HepG2 (cell line): ENCODE measurements at places on chromosomes 16 and 17.

GRCh38 chr17:18981642-18982424 lies 22.7 kb downstream of the FAM83G start:
- peak overlapping the region; percentile 88 for H3K27ac ChIP-seq
- H3K4me1 ChIP-seq, result peaks cover 51% of the 10 kb centered on the region
- peak overlapping the region; percentile 42; the same call in 1 of the 2 replicates for H3K4me3 ChIP-seq
- H3K27me3 ChIP-seq, result no peaks in the 10 kb centered on the region

DNA sequence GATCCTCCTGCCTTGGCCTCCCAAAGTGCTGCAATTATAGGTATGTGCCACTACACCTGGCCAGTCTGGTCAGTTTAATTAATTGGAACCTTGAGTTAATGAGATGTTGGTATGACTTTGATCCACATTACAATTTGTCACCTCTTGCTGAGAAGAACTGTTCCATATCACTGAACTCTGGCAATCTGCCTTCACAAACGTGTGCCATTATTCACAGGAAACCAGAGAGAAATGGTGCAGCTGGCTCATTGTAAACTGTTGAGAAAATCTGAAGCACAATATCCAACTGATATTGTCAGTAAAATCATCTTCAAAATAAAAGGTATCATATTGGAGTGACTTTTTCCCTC lies 39.3 kb upstream of the YPEL2 start:
- no peaks in the 10 kb centered on the region for H3K36me3 ChIP-seq
- H3K27ac ChIP-seq, result no peak overlapping the region
- no peaks in the 10 kb centered on the region for H3K27me3 ChIP-seq
- peaks cover 51% of the 10 kb centered on the region for H3K4me1 ChIP-seq
- no peak overlapping the region for H3K4me3 ChIP-seq

- H3K27ac ChIP-seq, result no peak overlapping the region
- no peaks in the 10 kb centered on the region for H3K27me3 ChIP-seq
- H3K36me3 ChIP-seq, result no peaks in the 10 kb centered on the region
- no peak overlapping the region for H3K4me3 ChIP-seq
- H3K4me1 ChIP-seq, result no peaks in the 10 kb centered on the region
Observed at GRCh38 chr17:69344939-69345338, 18.0 kb upstream of the ABCA5 start.

- no peak overlapping the region for H3K4me3 ChIP-seq
- H3K27ac ChIP-seq, result no peak overlapping the region
Observed at GRCh38 chr17:77778636-77779489, 179.6 kb upstream of the TNRC6C start.

- no peak overlapping the region for H3K4me3 ChIP-seq
- no peaks in the 10 kb centered on the region for H3K36me3 ChIP-seq
- no peak overlapping the region for H3K27ac ChIP-seq
- H3K27me3 ChIP-seq, result 0 out of 3 replicates have a peak, but pooled peaks cover 3% of the 10 kb centered on the region
Observed at GRCh38 chr17:10290041-10290440, 82.8 kb downstream of the MYH13 start.

DNA sequence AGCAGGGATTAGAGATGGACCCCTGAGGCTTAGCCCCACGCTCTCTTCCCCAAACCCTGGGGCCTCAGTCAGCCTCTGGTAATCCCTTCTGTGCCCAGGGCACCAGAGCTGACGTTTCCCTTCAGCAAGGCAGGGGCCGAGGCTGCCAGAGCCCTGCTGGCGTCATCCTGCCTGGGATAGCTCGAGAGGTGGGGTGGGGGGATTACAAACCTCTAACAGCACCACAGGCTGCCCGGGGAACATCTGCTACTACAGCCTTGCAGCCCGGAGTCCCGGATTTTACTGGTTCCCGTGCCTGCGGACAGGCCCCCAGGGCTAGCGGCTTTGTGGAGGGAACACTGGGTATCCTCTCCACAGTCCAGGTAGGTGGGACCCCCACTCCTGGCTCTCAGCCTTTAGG lies at the start of gene AANAT:
TSS of gene AANAT (plus strand) at position 238 of the 400 bp plus-strand sequence. CDS start 1,144 bp downstream, outside the sequence.
- DNase-seq, result no peak
- no peaks in the 10 kb centered on the region for H3K36me3 ChIP-seq
- peaks cover 2% of the 10 kb centered on the region; the same call in 1 of the 2 replicates for H3K27me3 ChIP-seq
- H3K27ac ChIP-seq, result no peak within 1 kb of the TSS
- peaks cover 48% of the 10 kb centered on the region for H3K4me1 ChIP-seq
